T47D (cell line): ENCODE measurements at places on chromosomes 3 and 15.
A peak's percentile ranks its signal among the peaks of the same experiment; 100 is the strongest.

DNA sequence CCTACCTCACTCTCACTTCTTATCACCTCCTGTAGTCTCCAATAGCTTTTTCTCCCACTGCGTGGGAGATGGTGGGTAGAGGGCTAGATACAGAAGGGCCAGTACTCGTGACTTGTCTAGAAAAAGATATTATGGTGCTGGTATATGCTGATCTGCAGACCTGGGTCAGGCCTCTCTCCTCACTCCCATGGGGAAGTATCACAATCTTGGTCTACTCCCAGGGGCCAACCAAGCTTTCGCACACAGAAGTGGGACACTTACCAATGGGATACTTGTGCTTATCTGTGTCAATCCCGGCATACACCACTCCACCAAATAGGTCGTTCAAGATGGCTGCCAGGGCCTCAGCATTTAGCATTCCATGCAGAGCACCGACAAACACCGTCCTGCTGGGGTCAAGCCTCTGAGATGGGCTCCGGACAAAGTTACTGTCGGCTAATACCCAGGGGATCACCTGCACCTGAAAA, 9.0 kb upstream of the RPS17 start:
- no peak for DNase-seq

GRCh38 chr3:129310111-129311011, 31.7 kb downstream of the HMCES start:
- peak; percentile 55 for DNase-seq

DNA sequence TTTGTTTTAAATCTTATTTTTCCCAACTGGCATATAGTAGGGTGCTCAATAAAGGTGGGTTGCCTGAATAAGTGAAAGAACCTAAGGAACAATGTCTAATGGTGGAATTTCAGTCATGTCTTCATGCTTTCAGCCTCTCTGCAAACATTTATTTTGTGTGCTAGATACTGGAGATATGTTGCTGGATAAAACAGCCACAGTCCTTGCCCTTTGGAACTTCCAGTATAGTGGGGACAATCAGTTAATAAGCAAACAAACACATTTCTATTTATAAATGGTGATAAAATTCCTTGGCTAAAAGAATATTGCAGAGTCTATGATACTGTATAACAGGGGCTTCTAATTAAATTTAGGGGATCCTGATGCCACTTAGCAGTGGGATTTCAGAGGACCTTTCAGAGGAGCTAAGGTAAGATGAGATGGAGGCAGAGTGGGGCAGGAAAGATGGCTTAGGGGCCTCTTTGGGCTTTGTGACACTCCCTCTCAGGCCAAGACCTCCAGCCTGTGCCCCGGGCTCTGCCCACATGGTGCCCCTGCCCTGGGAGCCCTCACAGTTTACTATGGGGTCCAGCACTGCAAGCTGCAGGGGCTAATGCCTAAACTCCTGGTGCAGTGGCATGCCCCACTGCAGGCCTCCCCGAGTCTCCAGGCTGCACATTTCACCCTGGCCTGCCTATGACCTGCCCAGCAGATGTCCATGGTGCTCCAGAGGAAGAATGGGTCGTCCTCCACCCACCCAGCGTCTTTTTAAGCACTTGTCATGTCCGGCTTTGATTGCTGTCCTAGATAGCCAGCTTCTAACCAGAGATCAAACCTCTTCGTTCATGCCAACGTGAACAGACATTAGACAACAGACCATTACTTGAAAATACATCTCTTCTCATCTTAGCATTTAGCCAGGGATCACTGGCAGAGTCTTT, 61.6 kb upstream of the PRR23C start:
- no peak for DNase-seq

DNA sequence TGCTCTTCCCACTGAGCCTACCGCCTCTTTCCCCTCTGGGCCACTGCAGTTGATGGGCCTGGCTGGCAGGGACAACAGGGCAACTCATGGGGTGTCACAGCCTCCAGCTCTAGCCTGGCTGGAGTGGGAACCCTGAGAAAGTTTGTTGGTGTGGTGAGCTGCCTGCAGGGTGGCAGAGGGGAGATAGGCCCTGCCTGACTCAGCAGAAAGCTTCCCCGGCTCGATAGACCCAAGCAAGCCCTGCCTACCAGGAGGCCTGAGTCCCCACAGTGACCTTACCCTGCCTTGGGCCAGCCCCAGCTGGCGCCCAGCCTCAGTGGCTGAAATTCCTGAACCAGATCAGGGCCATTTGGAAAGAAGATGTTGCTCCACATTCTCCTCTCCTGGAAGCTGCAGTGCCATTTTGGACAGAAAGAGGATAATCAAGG, 29.4 kb downstream of the ABTB1 start:
- no peak for DNase-seq

- DNase-seq: no peak
Observed at GRCh38 chr15:101043911-101044624, 124.9 kb downstream of the LRRK1 start.

GRCh38 chr3:102114264-102114979, 265.1 kb downstream of the NFKBIZ start:
- no peak for DNase-seq

DNA sequence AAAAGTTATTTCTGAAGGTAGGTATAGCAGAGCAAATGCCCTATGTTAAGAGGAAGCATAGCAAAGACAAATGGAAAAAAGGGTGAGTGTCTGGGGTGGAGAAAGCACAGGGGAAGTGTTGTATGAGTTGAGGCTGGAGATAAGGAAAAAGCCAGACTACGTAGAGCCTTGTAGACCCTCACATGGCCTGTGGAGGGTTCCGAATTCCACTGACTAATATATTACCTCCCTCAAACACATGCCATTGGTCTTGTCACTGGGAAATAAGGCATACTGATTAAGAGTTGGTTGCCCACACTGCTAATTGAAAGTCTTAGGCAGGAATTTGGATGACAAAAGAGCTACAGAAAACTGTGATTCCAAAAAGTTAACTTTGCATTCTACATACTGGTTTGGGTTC, 65.2 kb downstream of the TRAT1 start:
- no peak for DNase-seq

- DNase-seq: no peak
Observed at GRCh38 chr3:86244905-86245304, 746.0 kb downstream of the VGLL3 start.

DNA sequence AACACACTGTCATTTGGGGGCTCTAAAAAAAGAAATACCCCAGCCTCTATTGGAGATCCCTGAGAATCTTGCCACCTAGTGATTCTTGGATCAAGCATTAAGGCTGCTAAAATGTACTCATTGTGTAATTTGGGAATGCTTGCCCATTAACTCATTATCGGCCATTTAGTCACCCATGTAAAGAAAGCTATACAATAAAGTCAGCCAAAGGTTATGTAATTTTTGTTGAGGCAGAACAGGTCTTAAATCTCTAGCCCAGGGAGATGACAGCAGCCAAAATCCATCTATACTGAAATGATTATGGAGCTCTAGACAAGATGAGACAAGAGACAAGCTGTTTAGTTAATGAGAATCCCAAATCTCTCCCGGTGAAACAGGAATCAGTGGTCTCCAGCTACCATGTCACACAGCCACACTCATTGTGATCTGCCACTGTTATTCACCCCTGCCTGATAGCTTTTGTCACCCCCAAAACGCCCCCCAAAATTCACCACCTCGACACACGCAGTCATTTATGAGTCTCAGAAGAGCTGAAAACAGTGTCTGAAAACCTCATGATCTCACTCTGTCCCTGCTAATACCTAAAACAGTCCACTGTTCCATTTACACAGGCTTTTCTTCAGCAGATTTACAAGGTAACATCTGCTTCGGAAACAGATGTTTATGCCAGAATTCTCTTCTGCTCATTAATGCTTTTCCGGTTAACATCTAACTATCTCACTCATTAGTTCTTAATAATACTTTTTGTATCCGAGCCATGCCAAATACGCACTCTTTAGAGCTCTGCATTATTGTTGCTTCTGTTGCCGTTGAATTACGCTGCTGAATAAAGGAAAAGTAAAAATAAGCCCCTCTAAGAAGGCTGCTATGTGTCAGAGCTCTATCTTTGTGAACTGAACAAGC, 138.5 kb downstream of the RORA start:
- DNase-seq: no peak

DNA sequence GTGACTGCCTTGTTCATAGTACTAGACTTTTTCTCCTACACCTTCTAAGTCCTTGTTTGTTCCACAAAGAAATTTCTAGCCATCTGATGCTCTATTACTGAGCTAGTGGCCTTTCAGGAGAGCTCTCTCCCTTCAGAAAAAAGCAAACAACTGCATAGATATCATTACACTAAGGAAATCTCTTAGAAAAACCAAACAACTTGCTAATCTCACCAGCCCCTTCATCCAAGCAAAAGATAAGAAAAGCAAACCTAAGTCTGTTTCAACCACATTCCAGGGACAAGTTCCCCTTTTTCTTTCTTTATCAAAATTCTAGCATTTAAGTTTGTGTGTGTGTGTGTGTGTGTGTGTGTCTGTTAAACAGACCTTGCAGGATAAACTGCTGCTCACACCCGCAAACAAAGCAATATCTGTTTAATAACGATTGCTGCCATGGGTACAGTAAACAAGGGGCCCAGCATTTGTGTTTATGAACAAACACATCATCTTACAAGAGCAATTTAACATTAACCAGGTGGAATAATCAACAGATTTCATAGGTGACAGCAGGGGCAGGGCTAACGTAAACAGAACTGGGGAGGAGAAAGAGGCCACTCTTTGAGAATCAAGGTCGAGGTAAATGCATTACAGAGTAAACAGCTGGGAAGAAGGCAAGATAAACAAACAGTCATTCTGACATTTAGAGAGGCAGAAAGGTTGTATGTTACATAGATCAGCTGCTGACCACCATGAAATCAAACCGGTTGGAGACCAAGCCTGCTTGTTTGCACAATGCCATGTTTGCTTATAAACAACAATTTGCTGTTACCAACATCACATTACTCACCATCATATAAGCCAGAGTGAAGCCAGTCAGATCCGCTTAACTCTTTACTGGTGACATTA, 375.1 kb downstream of the FOXP1 start:
- DNase-seq: peak; percentile 61

DNA sequence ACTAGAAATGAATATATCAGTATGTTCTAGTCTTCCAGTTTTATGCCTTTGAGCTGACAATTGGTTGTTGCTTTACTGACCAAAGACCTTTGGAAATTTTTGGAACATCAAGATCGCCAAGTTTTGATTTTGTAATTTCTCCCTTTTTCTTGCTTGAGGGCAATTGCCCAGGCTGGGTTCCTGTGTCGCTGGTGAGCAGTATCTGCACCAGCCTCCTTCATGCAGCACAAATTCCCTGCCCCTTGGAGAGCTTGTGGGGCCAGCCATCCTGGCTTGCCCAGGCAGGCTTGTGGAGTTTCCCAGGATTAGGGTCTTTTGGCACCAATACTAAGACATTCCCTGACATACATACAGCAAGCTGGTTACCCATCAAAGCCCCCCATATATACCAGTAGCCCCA, 37.9 kb upstream of the HACD2 start:
- DNase-seq: no peak

DNA sequence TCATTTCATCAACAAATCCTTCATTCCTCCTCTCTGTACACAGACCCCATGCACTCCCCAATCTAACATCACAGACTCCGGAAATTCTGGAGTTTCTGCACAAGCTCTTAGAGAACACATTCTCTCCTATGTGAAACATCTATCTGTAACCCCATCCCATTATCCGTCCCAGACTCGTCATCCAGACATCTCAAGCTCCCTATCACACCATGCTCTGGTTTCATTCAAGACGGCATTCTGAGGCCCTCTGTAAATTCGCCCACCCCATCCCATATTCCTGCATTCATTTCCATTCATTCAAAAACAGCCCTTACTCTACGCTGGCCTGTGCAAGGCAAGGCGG, 575 bp downstream of the LEO1 start:
- no peak for DNase-seq

GRCh38 chr3:62873451-62873760, 1.8 kb downstream of the CADPS start:
- DNase-seq: no peak

DNA sequence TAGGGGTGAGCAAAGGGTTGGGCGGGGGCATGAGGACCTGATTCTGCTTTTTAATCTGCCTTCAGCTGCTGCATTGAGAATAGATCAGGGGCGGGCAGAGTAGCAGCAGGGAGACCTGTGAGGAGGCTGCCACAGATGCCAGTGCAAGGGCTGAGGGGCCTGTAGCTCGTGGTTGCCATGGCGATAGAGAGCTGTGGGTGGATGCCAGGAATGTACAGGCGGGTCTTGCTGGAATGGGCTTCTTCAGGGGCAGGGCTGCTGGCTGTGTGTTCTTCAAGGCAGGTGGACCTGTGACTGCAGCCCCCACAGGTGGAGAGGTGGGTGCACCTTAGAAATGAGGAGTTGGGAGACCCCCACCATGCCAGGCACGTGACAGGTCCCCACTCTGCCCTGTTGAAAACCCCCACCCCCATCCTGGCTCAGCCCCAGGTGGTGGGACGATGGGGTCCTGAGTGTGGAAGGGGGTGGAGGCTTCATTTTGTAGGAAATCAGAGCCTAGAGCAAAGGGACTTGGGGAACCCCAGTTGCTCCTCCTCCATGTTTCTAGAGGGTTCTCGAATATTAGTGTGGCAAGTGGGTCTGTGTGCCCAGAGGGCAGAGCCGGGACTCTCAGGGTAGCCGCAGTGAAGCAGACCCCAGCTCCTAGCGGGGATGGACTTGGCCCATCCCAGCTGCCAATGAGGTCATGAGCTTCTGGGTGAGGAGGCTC, 38.3 kb downstream of the SLC6A6 start:
- no peak for DNase-seq

- DNase-seq: no peak
Observed at GRCh38 chr15:76168237-76168984, 108.6 kb downstream of the TMEM266 start.

GRCh38 chr3:8869613-8870012, 93.7 kb downstream of the RAD18 start:
- no peak for DNase-seq

DNA sequence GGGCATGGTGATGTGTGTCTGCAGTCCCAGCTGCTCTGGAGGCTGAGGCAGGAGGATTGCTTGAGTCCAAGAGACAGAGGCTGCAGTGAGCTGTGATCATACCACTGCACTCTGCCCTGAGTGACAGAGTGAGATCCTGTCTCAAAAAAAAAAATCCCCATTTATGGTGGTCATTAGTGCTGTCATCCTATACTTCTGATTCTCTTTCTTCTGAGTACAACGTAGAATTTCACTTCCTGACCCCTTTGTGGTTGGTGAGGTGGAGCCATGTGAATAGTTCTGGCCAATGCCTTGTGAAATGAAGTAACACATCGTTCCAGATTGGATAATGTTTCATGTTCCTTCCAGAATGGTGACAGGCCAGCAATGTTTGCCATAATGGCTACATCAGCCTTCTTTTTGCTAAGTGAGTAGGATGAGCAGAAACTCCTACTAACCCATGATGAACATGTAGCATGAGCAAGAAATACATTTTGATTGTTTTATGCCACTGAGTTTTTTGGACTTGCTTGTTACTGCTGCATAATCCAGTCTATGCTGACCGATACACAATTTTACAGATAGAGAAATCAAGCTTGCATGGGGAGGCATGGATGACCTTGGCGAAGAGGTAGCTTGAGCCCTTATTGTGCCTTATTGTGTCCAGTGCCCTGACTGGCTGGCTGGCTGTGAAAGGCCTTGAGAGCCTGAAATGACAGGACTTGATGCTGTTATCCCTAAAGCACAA, 30.9 kb upstream of the TLE3 start:
- no peak for DNase-seq

GRCh38 chr15:101358895-101359294, 63.8 kb upstream of the SNRPA1 start:
- no peak for DNase-seq

GRCh38 chr3:22982981-22983587, 220.0 kb upstream of the UBE2E2 start:
- no peak for DNase-seq

- no peak for DNase-seq
Observed at GRCh38 chr3:190811775-190812480, 50.6 kb downstream of the GMNC start.
